ENCODE measurements at places on chromosomes 2 and 18. TPM values are rescaled to one million over a fixed set of nuclear protein-coding genes. Genes with fewer than 3 reads are reported as not detected.
A peak's percentile ranks its signal among the peaks of the same experiment; 100 is the strongest.

Gene MYL12A
- 451 TPM for total RNA-seq

Gene SLC30A3
- not detected for total RNA-seq

Gene NT5DC4
- not detected for total RNA-seq

Gene SOX11
- 0.29 TPM for total RNA-seq

Gene DTNA
- total RNA-seq = 264 TPM

DNA sequence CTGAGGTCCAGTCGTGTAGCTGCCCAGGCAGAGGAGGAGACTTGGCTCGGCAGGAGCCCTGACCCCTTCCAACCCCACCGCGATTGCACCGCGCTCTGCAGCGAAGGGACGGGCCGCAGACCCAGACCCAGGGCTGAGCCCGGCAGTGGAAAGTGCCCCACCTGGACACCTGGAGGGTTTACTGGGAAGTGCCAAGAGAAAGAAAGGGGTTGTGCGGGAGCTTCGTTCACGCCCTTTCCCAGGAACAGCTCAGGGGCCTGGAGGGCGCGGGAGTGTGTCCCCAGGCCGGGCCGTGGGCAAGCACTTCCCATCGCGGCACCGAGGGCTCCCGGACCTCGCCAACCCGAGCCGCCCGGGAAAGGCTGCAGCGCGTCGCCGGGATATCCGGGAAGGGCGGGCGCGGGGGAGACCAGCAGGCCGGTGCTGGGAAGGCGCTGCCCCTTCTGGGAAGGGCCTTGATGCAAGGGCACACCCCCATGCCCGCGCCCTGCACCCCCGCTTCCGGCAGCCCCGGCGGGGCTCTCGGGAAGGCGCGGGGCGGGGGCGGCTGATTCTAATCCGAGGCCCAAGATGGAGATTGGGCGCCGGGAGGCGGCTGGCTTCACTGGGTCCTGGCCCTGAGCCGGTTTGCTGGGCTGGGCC lies 36.1 kb upstream of the MRPL33 start:
- peak overlapping the region; percentile 82 for H3K27ac ChIP-seq
- DNase-seq = peak; percentile 94
- H3K36me3 ChIP-seq = no peaks in the 10 kb centered on the region
- H3K4me3 ChIP-seq = peak overlapping the region; percentile 62

- H3K27me3 ChIP-seq = no peaks in the 10 kb centered on the region
- no peaks in the 10 kb centered on the region for H3K36me3 ChIP-seq
- no peak overlapping the region for H3K27ac ChIP-seq
- H3K4me1 ChIP-seq = no peaks in the 10 kb centered on the region
Observed at GRCh38 chr18:46319783-46320182, 215.6 kb downstream of the HAUS1 start.

DNA sequence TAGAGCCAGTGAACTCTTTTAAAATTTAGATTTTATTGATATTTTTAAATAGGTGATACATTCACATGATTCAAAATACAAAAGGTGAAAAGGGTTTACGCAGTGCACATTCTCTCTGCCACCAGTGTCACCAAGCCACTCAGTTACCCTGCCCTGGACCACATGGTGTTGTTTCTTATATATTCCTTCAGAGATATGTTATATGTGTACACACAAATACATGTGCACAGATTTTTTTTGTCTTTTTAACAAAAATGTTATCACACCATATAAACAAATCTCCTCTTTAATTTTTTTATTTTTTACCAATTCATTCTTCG lies 26.2 kb downstream of the SERPINB4 start:
- H3K27me3 ChIP-seq = no peaks in the 10 kb centered on the region
- no peaks in the 10 kb centered on the region for H3K36me3 ChIP-seq
- DNase-seq = peak; percentile 24
- H3K27ac ChIP-seq = no peak overlapping the region

- H3K4me3 ChIP-seq = no peak overlapping the region
- peak overlapping the region; percentile 6 for H3K27ac ChIP-seq
- no peaks in the 10 kb centered on the region for H3K27me3 ChIP-seq
- DNase-seq = no peak
Observed at GRCh38 chr2:101112772-101113157, 38.4 kb downstream of the TBC1D8 start.

GRCh38 chr2:49251766-49252165 lies 97.5 kb upstream of the FSHR start:
- H3K4me1 ChIP-seq = peaks cover 11% of the 10 kb centered on the region
- no peaks in the 10 kb centered on the region for H3K36me3 ChIP-seq
- no peaks in the 10 kb centered on the region for H3K27me3 ChIP-seq

DNA sequence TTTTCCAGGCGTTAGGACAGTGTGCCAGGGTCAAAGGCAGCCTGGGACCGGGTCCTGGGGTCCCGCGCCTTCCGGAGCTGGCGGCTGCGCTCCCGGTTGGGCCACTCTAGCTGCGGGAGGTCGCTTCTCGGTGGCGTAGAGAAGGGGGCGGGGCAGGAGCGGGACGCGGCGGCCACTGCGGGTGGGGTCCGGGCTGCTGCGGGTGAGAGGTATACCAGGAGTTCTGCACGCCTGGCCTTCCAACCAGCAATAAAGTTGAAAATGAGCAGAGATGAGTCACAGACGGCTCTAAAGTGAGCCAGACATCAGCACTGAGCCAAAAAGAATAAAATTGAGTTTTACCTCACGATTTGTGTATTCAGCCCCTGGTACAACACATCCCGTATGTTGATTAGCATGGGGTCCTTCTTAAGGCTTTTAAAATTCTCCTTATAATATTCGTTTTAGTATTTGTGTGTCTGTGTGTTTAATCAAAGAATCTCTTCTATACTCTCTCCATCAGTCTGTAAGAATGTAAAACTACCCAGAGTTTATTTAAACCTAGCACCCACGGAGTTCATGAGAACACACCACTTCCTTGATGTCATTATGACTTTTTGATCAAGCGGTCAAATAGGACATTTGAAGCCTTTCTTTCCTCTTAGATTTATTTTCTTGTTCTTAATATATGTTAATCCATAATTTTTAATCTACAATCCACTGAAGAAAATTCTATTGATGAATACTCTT lies at the start of gene C1GALT1C1L:
Gene C1GALT1C1L, minus strand, starts transcription at position 108 of the 729 bp plus-strand sequence. Its CDS starts 107 bp downstream, at position 1.
- H3K36me3 ChIP-seq = no peaks in the 10 kb centered on the region
- no peaks in the 10 kb centered on the region for H3K27me3 ChIP-seq
- no peak for DNase-seq

GRCh38 chr2:228793116-228793515 lies 478.0 kb downstream of the PID1 start:
- no peaks in the 10 kb centered on the region for H3K27me3 ChIP-seq
- DNase-seq = no peak
- no peak overlapping the region for H3K4me3 ChIP-seq
- no peaks in the 10 kb centered on the region for H3K36me3 ChIP-seq
- H3K27ac ChIP-seq = no peak overlapping the region

- no peaks in the 10 kb centered on the region for H3K27me3 ChIP-seq
- no peak for DNase-seq
- no peak overlapping the region for H3K4me3 ChIP-seq
- H3K27ac ChIP-seq = no peak overlapping the region
Observed at GRCh38 chr2:149456285-149456684, 125.9 kb downstream of the LYPD6 start.

GRCh38 chr2:138415985-138416384 lies 85.6 kb upstream of the SPOPL start:
- H3K27ac ChIP-seq = no peak overlapping the region
- H3K27me3 ChIP-seq = no peaks in the 10 kb centered on the region
- no peak for DNase-seq
- H3K36me3 ChIP-seq = no peaks in the 10 kb centered on the region

DNA sequence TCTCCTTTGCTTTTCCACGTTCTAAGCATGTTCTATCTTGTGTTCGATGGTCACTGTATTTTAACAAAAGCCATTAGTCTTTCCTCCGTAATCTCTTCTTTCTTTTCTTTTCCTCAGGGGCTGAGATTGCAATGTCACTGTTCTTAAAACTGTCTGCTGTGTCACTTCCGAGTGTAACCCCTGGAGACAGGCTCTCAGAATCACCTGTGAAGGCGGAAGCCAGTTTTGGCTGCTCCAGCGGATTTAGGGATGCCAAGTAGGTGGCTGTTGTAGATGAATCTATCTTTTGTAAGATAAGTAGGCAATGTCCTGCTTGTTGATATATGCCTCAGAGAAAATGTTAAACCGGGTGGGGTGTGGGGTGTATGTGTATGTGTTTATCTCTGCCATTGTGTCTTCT lies 94.7 kb upstream of the L3MBTL4 start:
- H3K27me3 ChIP-seq = no peaks in the 10 kb centered on the region
- no peak overlapping the region for H3K27ac ChIP-seq
- no peak overlapping the region for H3K4me3 ChIP-seq
- no peaks in the 10 kb centered on the region for H3K4me1 ChIP-seq
- no peak for DNase-seq

- no peaks in the 10 kb centered on the region for H3K4me1 ChIP-seq
- H3K27ac ChIP-seq = no peak overlapping the region
- H3K36me3 ChIP-seq = no peaks in the 10 kb centered on the region
- DNase-seq = no peak
- no peak overlapping the region for H3K4me3 ChIP-seq
Observed at GRCh38 chr2:28558918-28559317, 63.1 kb downstream of the PLB1 start.

DNA sequence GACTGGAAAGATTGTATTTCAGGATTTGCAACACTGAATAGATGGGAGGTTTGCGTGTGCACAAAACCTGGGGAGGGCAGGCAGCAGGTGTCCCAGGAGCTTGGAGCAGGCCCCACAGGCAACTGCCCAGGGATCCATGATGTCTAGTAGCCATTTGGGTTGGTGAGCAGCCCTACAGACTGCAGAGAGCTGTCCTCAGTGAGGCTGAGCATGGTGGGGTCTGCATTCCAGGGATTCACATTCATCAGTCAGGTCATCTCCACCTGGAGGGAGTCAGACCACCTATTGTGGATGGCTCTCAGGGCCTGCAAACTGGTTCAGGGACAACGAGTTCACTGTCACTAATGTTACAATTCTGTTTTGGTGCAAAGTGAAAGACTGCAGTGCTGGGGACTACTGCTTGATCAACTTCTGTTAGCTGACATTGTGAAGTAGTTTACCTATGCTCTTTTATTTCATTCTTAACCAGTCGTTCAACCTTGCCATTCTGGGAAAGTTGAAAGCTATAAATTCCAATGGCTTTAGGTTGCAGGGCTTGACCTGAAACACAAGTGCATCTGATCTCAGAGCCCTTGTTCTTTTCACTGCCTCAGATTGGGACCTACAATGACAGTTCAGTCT lies 222.6 kb downstream of the ZNF407 start:
- H3K27ac ChIP-seq = no peak overlapping the region
- no peaks in the 10 kb centered on the region for H3K27me3 ChIP-seq
- H3K4me1 ChIP-seq = no peaks in the 10 kb centered on the region
- no peak for DNase-seq
- H3K36me3 ChIP-seq = no peaks in the 10 kb centered on the region

DNA sequence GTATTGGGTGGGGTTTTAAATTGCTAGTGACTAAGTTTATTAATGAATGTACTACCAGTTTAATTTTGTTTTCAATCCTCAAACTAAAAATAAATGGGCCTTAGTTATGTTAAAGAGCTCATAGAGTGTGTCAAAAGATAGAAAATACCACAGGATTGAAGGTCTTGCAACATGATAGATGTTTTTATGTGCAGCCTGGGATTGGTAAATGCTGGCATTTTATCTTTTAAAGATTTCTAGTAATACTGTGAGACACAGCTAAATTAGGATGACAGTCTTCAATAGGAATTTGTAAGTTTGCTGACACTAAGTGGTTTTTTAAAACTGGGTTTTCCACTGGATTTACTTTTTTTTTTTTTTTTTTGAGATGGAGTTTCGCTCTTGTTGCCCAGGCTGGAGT lies 122.3 kb downstream of the HAUS1 start:
- H3K4me3 ChIP-seq = no peak overlapping the region
- no peak for DNase-seq
- no peaks in the 10 kb centered on the region for H3K27me3 ChIP-seq

DNA sequence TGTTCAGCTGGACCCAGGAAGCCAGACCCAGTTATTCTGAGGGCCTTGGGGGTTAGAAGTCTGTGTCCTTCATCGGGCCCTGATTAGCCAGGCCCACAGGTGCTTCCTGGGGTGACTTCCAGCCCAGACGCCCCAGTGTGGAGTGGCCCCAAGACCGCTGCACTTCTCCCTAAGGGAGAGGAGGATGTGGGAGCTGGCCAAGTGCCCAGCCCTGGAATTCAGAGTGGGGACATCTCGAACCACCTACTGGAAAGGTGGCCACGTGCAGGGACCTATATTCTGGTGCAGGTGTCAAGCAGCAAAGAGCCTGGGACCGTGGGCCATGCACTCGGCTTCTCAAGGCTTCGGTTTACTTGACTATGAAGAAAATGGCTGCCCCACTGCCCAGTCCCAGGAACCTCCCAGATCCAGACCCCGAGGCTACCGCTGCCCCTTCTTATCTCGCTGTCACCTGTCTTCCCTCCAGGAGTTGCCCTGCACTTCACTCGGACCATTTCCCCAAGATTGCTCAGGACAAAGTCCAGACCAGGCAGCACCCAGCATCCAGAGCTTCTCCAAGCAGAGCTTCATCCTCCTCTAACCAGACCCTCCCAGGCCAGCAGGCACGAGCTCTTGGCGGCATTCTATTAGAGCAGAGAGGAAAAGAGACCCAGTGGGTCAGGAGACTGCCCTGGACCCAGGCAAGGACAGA lies 142.8 kb upstream of the ID2 start:
- no peaks in the 10 kb centered on the region for H3K27me3 ChIP-seq
- no peak overlapping the region for H3K4me3 ChIP-seq
- H3K4me1 ChIP-seq = peaks cover 23% of the 10 kb centered on the region

DNA sequence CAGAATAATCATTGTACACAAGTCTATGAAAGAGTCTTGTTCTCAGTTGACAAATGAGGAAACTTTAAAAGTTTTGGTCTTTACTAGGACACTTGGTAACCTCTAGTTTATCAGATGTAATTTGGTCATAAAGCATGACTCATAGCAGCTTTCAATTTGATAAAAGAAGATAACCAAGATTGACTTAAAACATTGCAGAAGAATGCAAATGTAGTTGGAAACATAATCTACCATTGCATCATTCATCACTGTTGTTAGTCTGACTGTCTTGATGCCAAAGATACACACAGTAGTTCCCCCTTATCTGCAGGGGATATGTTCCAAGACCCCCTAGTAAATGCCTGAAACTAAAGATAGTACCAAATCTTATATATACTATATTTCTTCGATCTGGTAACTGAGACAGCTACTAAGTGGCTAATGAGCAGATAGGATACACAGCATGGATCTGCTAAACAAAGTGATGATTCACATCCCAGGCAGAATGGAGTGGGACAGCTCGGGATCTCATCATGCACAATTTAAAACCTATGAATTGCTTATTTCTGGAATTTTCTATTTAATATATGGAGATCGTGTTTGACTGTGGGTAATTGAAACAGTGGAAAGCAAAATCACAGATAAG lies 131.4 kb upstream of the CCDC68 start:
- no peak overlapping the region for H3K4me3 ChIP-seq
- H3K4me1 ChIP-seq = no peaks in the 10 kb centered on the region
- no peak overlapping the region for H3K27ac ChIP-seq
- no peaks in the 10 kb centered on the region for H3K36me3 ChIP-seq

DNA sequence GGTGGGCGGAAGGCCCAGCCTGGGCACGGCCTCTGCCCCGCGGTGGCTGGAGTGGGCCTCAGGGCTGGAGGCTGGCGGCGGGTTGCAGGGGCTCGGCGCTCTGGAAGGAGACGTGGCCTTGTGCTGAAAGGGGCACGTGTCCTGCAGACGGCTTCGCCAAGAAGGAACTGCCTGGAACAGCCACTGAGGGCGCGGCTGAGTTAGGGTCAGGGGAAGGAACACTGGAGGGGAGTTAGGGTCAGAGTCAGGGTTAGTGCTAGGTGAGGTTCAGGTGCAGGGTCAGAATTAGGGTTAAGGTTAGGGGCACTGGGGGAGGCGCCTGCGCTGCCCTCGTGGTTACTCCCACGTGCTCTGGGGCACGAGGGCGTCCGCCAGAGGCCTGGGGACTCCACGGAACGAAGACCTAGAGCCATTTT lies 933 bp upstream of the ADNP2 start:
- H3K27ac ChIP-seq = peak overlapping the region; percentile 94
- peak; percentile 88 for DNase-seq
- H3K4me3 ChIP-seq = no peak overlapping the region
- H3K4me1 ChIP-seq = peaks cover 40% of the 10 kb centered on the region

Data from esophagus muscularis mucosa (tissue), 4 donors.